ENCODE measurements at places on chromosomes 2 and 18.

GRCh38 chr2:23496456-23496855, 111.5 kb downstream of the KLHL29 start:
- no peak for DNase-seq

DNA sequence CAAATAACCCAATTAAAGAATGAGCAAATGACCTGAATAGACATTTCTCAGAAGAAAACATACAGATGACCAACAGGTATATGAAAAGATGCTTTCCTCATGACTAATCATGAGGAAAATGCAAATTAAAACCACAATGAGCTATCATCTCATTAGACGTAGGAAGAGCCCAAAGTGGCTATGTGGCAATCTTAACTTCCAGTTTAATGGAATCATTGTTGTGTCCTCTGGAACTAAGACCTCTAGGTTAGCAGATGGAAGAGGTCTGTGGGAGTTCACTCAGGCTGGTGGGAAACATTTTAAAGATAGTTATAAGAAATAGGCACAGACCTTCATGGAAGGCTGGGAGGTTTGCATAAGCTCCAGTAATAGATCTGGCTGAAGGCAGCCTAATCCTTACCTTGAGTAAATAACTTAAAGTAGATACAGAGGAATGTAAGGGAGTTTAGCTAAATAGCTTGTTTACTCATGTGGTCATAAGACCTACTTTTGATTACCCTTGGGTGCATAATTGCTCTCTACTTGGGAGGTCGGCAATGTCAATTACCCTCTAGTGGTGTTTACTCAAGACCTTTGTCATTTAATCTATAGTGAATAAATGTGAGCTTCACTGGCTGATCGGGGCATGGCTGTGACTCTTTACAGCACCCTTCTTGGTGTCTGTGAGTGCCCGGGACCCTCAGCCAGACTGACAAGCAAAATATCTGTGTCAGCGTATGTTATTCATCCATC, 119.0 kb downstream of the GULP1 start:
- no peak for DNase-seq

DNA sequence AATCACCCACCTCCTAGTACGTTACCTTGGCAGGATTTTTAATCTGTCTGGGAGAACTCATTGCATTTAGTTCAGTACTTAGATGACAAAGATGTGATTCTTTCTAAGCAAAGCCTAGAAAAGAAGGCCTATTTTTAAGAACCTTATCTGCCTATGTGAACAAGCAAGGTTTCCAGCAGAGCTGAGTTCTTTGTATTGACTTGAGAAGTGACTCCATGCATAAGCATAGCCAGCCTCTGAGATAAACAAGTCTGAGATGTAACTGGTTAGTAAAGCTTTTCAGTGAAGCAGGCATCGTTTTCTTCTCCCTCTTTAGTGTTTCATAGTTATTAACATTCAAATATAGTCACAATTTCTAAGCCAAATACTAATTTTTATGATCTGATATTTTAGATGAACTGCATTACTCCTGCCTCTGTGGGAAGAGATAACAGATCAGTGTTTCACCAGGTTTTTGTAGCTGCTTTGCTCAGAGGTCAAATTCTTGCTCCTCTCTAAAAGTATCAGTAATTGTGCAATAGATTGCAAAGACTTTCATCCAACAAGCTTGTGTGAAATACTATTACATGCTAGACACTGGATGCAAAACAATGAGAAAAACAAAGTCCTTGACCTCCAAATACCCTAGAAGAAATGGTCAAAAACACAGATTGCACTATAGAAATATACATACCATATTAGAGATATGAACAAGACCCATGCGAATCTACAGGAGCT, 107.8 kb downstream of the MBD2 start:
- DNase-seq: peak; percentile 26

DNA sequence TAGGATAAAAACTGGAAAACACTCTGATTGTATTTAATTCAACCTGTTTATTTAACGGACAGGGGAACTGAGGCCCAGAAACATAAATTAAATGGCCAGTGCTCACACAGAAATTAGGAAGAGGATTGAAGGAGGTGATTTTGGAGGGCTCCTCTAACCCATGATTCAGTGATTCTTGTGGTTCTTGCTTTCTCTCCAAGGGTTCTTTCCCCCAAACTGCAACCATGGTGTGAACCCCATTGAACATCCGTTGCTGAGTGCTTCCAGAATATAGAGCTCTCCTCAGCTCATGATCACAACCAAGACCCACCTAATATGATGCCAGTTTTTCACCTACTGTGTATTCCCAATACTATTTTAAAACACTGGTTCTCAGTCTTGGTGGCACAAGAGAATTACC, 41.4 kb downstream of the BMP10 start:
- DNase-seq: no peak

DNA sequence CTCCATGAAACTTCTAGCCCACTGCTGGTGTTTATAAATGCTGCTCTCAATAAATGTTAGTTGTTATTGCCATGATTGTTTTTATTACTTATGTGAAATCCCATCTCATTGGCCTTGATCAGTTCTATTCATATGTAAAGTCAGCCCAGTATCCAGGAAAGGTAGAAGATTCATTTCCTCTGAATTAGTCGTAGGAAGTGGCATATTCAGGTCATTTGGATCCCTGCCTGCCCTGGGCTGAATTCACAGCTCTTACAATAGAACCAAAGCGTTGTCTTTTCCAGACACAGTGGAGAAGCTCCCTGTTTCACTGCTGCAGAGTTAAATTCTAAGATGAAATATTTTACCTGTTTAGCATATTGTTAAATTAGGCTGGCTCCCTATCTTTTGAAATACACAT, 70.3 kb downstream of the MAIP1 start:
- no peak for DNase-seq

DNA sequence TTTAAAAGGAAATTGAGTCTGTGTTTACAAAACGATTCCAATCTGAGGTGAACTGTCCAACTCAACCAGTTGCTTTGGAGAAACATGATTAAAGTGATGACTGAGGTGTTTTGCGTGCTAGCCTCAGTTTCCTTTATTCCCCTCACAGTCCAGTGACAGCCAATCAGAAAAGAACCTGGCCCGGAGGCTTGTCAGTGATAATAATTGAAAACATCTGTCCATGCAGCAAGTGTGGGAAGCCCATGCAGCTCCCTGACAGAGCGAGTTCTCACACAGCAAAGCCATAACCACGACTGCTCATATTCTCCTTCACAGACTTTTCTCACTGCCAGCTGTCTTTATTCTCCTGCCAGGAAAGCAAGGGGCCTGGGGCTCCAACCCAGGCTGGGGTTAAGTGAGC, 613.4 kb downstream of the ARHGAP15 start:
- no peak for DNase-seq
